Stimulated activated CD8-positive, alpha-beta memory T cell treated with anti-CD3 and anti-CD28 coated beads, Interleukin-4, amount 100 ng/mL, for 24 hours (primary cell): ENCODE measurements at places on chromosomes 4 and X.

- DNase-seq: no peak
Observed at GRCh38 chr4:153275380-153276276, 68.9 kb upstream of the MND1 start.

GRCh38 chrX:103674531-103675454 is 11.7 kb downstream of the MORF4L2 start:
- DNase-seq: no peak

- no peak for DNase-seq
Observed at GRCh38 chrX:51866210-51866609, 27.2 kb upstream of the MAGED1 start.

GRCh38 chr4:86272669-86273068 is 87.2 kb downstream of the MAPK10 start:
- DNase-seq: no peak

DNA sequence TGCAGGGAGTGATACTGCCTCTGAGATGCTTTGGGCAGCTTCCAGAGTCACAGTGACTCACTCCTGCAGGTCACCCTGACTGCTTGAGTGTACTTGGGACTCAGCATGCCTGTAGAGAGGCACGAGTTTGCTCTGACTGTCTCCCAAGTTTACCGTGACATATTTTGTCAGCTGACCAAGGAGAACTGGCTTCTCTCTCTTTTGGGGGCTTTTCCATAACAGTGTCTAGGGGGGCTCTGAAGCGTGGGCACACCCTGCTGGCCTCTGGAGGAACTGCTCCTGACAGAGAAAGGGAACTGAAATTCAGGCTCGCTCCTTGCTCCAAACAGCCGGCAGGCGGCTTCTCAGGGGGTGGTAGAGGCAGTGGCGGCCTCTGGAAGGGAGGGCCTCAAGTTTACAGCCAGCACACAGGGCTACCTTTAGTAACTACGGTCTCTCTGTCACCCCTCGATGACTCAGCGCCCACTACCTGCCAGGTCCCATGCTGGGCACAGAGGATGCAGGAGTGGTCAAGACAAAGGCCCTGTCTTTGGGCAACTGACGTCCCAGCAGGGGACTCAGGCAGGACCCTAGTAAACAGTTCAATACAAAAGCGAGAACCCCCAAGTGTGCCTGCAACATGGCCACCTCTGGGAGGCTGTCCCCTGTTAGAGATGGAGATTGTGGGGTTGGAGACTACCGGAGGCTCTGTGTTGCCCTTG is 17.8 kb downstream of the ZNF185 start:
- no peak for DNase-seq

DNA sequence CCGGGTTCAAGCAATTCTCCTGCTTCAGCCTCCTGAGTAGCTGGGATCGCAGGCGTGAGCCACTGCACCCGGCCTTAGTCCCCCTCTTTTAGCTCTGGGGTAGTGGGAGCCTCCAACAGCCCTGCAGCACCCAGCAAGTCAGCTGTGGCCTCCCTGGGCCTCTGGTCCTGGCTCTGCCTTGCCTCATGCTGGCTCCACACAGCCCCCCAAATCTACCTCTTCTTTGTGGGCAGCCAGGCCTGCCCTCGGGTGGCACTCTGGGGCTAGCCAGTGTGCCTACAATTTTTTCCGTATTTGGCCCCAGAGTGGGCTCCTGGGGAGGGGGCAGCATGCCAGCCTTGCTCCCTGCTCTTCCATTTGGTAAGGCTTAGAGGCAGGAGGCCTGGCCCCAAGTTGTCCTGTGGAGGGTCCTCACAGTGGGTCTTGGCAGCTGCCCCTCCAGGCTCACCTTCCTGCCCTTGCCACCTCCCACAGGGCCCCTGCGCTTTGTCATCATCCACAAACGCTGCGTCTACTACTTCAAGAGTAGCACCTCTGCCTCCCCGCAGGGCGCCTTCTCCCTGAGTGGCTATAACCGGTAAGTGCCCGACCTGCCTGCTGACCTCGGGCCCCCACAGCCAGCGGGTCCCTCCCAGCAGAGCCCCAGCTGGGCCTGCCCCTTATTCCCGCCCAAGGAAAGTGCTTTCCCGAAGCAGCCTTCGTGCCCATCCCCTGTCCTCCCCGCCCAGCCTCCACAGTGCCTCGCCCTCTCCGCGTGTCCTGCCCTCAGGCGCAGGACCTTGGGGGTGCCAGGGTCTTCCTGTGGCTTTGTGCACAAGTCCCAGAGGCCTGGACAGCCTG is 21.0 kb upstream of the ADD1 start:
- no peak for DNase-seq

DNA sequence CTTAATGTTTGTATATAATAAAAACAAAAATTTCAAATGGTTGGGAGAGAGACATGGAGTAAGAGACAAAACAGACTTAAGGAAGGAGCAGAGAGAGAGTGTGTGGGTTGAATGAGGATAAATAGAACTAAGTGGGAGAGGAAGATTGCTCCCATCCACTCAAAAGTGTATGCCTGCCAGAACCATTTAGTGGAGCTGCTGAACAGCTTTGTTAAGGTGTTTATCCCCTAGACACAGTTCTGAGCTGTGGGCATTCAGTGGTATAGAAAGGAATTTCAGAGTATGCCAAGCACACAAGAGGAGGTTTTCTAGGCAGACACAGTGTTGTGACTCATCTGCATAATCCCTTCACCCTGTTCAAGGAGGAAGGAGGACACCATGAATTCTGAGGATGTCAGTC is 508.6 kb upstream of the EPHA5 start:
- no peak for DNase-seq

- no peak for DNase-seq
Observed at GRCh38 chr4:173958445-173958844, 325.0 kb downstream of the FBXO8 start.

DNA sequence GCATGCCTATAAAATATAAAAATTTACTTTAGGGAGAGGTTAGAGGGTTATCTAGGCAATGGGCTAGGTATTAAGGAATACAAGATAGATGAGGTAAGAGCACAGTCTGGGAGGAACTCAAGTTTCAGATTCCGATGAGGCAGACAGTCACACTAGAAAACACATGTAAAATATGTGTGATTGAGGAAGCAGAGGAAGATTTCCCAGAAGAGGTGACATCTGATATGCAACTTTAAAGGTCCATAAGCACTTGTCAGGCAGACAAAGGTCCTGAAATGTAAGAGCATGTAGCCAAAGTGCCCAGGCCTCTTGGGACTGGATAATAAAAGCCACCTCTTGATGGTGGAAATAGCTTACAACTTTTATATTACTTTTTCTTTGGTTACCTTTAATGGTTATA is 81.1 kb upstream of the AADAT start:
- no peak for DNase-seq

- DNase-seq: peak; percentile 50
Observed at GRCh38 chrX:129769467-129770154, 10.1 kb upstream of the SASH3 start.

DNA sequence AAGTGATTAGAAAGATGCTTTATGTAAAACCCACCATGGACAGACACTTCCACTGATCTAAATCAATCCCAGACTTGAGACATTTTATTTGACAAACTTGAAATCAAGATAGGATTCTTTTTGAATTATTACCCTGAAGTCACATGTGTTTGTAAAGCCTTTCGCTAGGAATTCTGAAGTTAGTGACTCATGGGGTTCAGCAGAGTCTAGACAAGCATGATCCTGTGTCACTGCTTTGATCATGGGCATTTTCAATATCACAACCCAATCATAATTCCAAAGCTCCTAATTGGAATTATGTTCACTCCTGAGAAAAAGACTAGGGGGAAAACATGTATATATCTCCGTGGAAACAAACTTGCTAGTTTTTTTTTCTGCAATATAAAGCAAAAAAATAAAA is 67.5 kb upstream of the BMP3 start:
- DNase-seq: no peak

GRCh38 chr4:87078987-87079486 is 141.4 kb downstream of the KLHL8 start:
- DNase-seq: no peak

- DNase-seq: no peak
Observed at GRCh38 chr4:93911671-93912070, 83.1 kb downstream of the ATOH1 start.

- no peak for DNase-seq
Observed at GRCh38 chr4:111960241-111960667, 185.0 kb upstream of the FAM241A start.

DNA sequence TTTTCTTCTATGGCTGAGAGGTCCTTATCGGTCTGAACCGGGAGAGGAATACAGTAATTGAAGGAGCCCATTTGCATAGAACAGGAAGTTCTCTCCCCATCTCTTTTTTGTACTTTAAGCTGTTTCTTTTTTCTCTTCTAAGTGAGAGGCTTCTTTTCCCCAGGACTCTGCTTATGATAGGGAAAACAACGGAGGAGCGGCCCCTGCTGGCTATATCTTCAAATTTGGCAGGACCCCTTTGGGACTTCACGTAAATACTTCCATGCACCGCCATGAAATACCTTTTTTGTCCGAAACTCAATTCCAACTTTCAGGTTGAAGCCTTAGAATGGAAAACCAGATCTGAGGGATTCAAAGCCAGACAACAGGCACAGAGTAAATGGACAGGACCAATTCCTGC is 1153.0 kb upstream of the INTU start:
- no peak for DNase-seq

DNA sequence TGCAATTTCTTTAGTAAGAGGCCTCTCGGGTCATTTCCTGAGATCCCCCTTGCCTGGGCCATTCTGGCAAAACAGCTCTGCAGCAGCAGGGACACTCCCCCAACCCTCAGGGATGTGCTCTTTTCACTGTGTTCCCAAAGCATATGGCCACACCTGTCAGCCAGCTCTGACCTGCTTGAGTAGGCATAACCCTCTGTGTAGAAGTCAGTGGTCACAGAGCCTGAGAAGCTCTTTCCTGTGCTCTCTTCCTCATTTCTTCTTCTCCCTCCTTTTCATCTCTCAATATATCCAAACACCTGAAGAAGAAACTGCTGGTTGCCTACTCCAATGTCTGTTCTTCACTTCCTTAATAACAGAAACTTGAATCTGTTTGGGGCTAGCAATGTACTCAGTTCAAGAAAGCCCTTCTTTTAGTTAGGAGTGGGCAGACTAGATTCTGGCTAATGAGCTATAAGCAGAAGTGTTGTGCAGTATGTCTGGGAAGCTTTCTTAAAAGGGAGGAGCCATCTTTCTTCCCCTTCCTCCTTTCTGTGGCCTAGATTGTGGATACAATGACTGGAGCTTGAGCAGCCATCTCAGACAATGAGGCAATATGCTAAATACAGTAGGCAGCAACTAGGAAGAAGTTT is 73.3 kb downstream of the PRPS1 start:
- DNase-seq: no peak

GRCh38 chr4:141849778-141850177 is 213.4 kb downstream of the IL15 start:
- no peak for DNase-seq

- DNase-seq: no peak
Observed at GRCh38 chr4:91502365-91502764, 801.4 kb upstream of the GRID2 start.

DNA sequence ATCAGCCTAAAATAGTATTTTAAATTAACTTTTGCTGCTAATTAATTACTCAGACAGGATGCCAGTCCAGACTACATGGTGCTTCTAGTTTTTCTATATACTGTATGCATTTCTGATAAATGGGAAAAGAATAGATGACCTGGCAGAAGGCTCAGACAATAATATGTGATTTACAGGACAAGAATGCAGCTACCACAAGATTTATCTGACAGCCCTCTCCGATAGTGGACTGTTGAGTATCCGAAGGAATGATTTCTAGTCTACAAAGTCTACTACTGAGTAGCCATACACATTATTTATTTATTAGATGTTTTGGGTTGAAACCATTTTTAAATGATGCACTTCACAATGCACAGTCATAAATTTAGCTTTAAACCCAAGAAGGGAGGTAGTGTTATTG is 212.8 kb downstream of the MAB21L2 start:
- no peak for DNase-seq
